ENCODE measurements at places on chromosomes 4 and X.

DNA sequence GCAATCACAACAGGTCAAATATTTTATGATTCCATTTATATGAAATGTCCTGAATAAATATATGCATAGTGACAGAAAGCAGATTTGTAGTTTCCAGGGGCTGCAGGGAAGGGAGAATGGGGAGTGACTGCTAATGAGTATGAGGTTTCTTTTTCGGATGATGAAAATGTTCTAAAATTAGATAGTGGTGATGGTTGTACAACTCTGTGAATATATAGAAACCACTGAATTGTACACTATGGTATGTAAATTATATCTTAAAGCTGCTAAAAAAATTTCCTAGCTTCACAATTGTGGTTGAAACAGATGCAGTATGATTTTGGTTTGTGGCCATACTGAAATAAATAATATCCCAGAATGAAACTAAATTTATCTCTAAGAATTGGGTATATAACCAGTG is 12.9 kb upstream of the IL2 start:
- no peak for DNase-seq

- DNase-seq = no peak
Measured at GRCh38 chrX:46758163-46758955, 559 bp downstream of the SLC9A7 start.

GRCh38 chrX:48890296-48890925 is 7.2 kb downstream of the TIMM17B start:
- no peak for DNase-seq

GRCh38 chr4:183011213-183011907 is 87.7 kb upstream of the WWC2 start:
- DNase-seq = no peak

DNA sequence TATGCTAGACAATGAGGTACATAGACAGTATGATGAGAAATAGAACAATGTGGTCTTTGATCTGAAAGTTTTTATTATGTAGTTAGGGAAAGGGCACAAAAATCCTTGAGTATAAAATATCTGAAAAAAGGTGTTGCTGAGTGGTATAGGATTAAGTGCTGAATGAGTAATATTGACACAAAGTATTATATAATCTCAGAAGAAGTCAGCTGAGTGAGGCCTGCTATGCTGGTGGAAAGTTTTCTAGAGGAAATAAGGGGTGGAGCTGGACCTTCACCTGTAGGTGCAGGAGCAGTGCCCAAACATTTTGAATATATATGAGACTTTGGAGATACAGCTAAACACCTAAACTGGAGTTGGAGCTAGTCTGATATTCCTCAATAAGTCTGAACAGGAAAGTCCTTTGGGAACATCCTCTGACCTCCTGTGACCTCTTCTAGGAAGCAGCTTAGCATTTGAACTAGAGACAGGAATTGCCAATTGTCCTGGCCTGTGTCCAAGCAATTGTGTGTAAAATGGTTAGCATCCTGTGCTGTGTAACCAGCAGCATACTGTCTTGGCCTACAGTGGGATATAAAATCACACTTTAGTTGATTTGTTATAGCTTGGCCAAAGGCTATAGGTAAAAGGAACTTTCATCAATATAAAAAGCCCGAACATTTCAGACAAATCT is 285.3 kb downstream of the ANKRD50 start:
- DNase-seq = no peak

DNA sequence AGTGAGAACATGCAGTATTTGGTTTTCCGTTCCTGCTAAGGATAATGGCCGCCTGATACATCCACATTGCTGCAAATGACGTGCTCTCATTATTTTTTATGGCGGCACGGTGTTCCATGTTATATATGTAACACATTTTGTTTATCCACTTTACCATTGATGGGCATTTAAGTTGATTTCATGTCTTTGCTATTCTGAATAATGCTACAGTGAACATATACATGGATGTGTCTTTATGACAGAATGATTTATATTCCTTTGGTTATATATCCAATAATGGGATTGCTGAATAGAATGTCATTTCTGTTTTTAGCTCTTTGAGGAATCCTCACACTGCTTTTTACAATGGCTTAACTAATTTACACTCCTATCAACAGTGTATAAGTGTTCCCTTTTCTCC is 1223.2 kb downstream of the RAPGEF2 start:
- no peak for DNase-seq

DNA sequence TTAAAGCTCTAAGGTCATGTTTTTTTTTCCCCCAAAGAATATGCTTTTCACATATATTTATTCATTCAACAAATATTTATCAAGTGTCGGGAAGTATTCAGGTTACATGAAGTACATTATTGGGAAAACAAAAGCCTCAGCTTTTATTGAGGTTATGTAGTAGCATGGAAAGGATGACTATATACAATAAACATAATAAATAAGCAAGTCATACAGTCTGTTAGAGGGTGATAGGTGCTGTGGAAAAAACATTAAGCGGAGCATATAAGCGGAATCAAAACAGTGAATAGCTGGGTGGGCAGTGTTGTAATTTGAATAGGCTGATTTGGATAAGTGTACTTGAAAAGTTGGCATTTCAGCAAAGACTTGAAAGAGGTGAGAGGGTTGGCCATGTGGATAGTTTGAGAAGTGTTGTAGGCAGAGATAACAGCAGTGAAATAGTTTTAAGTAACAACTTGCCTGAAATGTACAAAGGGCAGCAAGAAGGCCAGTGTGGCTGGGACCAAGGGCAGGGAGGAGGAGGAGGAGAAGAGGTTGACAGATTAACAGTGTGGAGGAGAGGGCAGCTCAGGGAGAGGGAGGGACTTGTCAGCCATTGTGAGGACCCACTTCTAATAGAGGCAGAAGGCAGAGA is 558.7 kb downstream of the SPRY1 start:
- DNase-seq = no peak

DNA sequence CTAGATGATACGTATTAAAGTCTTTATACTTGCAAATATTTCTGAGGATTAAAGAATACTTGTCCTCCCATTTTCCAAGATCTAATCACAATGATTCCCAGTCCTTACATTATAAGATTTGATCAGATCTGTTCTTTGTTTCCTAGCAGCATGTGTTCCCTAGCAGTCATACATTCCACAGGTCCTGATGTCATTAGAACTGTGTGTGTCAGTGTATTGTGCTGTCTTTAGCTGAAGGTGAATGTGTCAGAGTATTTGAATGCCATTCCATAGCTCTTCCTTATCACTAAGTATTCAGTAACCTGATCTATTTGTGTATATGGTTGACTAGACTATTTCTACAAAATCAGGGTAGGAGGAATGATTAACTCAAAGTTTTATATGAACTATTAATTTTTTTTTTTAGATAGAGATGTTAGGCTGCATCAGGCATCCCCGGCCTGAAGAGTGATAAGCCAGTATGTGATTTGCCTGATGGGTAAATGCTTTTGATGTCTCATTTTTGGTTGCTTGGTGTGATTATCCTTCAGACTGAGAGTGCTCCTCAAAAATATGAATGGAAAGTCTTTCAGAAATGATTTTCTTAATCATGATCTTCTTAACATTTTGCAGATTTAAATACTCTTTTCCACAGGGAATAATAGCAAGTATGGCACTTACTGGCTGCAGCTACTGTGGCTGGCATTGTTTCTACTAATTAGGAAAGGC is 4.4 kb downstream of the ADGRL3 start:
- DNase-seq = no peak

GRCh38 chr4:36854554-36854953 is 390.0 kb upstream of the NWD2 start:
- DNase-seq = no peak

DNA sequence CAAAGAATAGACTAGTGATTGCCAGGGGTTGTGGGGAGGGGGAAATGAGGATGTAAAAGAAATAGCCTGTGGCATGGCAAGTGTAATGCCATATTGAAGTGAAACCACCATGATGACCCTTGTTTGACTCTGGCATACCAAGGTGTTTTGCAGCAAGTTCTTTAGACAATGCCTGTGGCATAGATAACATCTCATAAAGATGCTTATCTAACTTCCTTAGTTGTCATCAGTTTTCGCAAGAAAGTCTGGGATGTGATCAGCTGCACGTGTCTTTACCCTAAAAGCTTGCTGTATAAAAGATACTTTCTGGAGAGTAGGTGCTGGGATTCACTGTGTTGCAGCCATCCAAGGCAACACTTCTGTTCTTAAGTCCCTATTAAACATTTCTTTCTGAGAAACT is 176.1 kb upstream of the MAGEB16 start:
- DNase-seq = no peak

- DNase-seq = no peak
Measured at GRCh38 chr4:17468619-17469221, 43.2 kb downstream of the QDPR start.

DNA sequence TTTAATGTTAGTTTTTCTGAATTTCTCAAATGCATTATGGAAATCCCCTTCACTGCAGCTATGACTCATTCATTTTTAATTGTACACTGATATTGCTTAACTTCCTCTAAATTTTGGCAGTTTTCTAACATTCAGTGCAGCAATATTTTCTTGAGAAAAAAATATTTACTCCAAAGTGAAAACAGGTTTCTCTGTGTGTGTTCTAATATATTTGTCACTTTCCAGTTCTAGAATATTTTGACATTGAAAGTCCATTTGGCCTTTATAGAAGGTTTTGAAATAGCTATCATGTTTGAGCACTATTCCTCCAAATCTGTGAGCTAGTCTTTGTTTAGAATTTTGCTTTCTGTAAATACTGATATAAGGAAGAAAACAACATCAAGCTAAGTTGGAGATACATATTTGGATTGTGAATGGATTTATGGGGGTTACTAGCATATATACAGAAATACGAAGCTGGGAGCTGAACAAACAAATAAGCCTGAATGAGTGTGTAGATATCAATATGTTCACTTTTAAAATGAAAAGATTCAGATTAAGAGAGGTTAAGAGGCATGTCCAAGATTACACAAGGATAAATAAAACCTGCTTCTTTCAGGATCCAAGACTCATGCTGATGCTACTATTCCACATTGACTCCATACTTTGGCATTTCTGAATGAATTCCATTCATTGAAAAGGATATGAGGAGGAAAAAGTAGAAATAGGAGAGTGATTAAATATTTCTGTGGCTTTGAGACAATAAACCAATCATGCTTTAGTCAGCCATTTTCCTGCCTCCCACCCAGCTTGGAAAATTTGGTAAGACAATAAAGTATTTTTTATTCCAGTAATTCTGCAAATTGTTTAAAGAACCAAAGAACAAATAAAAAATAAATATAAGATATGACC is 57.3 kb upstream of the SLIT2 start:
- no peak for DNase-seq

GRCh38 chr4:154743683-154744340 is at the start of gene LRAT:
TSS of gene LRAT (plus strand) at chr4:154744000. CDS start at chr4:154744327, 327 bp downstream.
- peak; percentile 14 for DNase-seq

DNA sequence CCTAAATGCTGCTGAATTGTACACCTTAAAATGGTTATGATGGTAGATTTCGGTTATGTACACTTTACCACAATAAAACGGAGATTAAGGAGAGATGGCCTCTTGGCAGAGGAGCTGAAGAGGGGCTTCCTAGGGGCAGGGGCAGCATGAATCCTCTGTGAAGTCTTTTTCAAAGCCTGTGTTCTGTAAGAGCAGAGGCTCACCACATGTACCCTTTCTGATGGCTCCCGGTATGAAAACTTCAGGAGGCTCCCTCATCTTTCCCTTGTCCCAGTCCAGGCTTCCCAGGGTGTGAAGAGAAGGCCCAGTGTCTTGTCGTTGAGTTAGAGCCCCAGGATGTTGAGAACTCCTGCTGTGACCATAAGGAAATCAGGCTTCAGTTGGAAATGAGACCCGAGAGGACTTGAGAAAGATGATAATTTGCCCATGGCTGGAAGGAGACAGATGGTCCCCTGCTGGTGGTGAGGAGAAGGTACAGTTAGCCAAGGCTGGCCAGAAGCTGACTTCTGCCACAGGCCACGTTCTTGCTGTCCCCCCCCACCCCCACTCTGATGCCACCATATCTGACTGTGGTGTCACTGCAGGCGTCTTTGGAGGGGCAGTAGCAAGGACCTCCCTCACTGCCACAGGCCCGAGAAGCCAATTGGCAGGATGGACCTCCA is 31.8 kb upstream of the MTM1 start:
- DNase-seq = no peak

GRCh38 chr4:13174926-13175325 is 309.2 kb downstream of the RAB28 start:
- no peak for DNase-seq

- peak; percentile 16 for DNase-seq
Measured at GRCh38 chr4:86927843-86928395, 6.9 kb upstream of the AFF1 start.

DNA sequence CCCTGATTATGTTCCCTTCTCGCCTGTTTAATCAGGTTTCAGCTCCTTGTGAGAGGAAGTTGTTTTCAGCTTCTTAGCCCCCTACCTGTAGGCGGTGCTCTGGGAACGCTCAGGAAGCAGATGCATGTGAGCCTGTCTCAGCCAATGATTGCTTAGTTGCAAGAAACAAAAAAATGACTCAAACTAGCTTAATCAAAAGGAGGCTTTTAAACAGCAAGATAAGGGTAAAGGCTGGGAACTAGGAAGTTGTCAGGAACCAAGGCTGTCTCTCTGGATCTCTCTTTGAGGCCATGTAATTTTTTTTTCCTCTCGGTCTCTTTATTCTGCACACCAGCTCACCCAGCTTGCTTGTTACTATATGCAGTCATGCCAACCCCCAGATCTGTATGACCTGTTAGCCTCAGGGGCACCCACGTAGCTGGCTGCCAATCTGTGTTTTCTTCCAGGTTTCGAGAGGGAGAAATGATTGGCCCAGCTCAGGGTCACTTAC is 109.1 kb downstream of the PTTG2 start:
- no peak for DNase-seq

GRCh38 chrX:46838974-46839480 is 2.2 kb downstream of the RP2 start:
- no peak for DNase-seq

GRCh38 chrX:54435121-54435520 is 5.1 kb upstream of the TSR2 start:
- no peak for DNase-seq

GRCh38 chrX:117508021-117508420 is 608.6 kb downstream of the KLHL13 start:
- DNase-seq = no peak

GRCh38 chr4:173590697-173591096 is 60.7 kb upstream of the HAND2 start:
- DNase-seq = no peak

DNA sequence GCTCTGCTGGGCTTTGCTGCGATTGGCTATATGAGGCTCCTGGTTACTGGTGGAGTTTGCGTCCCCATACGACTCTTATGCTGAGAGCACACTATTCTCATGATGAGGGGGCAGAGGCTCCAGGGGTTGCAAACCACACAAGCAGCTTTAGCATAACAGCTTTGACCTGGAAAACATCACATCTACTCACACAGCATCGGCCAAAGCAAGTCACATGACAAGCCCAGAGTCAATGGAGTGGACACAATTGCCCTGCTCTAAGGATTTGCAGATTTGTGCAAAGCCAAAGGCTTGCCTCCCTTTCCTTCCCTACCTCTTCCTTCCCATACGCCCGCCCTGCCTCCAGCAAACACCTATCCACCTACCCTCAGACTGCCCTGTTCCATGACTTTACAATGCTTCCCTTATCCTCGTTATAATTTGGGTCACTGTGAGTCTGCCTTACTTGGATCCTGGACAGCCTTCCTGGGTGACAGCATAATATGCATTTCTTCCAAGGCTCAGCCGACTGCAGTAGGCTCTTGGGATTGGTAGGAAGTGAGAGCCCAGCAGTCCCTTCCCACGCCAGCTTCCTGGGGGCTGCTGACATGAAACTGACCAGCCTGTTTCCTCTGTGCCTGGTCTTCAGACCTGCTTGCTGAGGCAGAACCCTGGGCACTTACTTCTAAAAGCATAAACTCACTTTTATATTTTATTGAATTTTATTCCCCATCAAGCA is 208.2 kb upstream of the PSAPL1 start:
- no peak for DNase-seq

Data from stimulated activated CD4-positive, alpha-beta T cell treated with anti-CD3 and anti-CD28 coated beads, Interleukin-15, amount 100 ng/mL, for 48 hours (primary cell).